H1 (cell line): ENCODE measurements at places on chromosomes 7 and 10. TPM values are rescaled to one million over a fixed set of nuclear protein-coding genes. Genes with fewer than 3 reads are reported as not detected.

Gene PRR15
- total RNA-seq = 7.9 and 10.1 TPM in 2 replicates

Gene UNC5B
- 31.8 and 31.9 TPM in 2 replicates for total RNA-seq

Gene EPDR1
- total RNA-seq = 5.9 and 6.4 TPM in 2 replicates

Gene PTPN20
- not detected in 2 replicates for total RNA-seq

Gene TFR2
- 4.9 and 5.7 TPM in 2 replicates for total RNA-seq
